ENCODE measurements at places on chromosomes 11 and 22. TPM values are rescaled to one million over a fixed set of nuclear protein-coding genes. Genes with fewer than 3 reads are reported as not detected.

RAB3IL1 gene
- 3.7 TPM for total RNA-seq

SLC43A1 gene
- 1.2 TPM for total RNA-seq

CATSPER1 gene
- not detected for total RNA-seq

PLAAT3 gene
- 3.7 TPM for total RNA-seq

SUSD2 gene
- 0.25 TPM for total RNA-seq

C11orf16 gene
- total RNA-seq: 0.25 TPM

OR8D1 gene
- not detected for total RNA-seq

KRTAP5-9 gene
- total RNA-seq: not detected

KCNK7 gene
- not detected for total RNA-seq

P2RY6 gene
- under 0.01 TPM for total RNA-seq

SPON1 gene
- total RNA-seq: 36.4 TPM

PDE2A gene
- total RNA-seq: 80.4 TPM
